Putamen (tissue), 1 donor: ENCODE measurements at places on chromosomes 3 and 15.

- DNase-seq = no peak
These were observed 1.3 kb downstream of the PAQR9 start for GRCh38 chr3:142962175-142962519.

- DNase-seq = no peak
These were observed 154.1 kb downstream of the WNT5A start for GRCh38 chr3:55333046-55333445.

- DNase-seq = no peak
These were observed 159.9 kb upstream of the CMC1 start for GRCh38 chr3:28081533-28081947.

- peak; percentile 64 for DNase-seq
These were observed 662 bp upstream of the GLCE start for GRCh38 chr15:69159805-69160140.

GRCh38 chr3:65035246-65035645 lies 347.4 kb upstream of the ADAMTS9 start:
- no peak for DNase-seq

- peak; percentile 50 for DNase-seq
These were observed 524.8 kb downstream of the TUSC7 start for GRCh38 chr3:117234331-117234730.

DNA sequence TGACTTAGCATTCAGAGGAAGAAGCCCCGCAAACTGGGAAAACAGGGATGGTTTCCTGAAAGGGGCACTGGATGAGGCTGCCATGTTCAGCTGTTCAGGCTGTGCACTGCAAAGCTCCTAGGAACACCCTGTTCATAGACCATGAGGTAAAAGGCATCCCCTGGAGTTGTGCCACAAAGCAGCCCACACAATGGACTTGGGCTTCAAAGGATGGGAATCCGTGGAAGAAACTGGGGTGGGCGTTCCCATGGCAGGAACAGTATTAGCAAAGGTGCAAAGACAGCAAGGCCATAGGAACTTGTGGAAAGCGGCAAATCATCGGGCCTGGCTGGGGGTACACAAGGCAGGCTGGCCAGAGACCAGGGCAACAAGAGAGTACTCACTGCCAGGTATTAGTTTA lies 8.9 kb downstream of the OXTR start:
- no peak for DNase-seq

DNA sequence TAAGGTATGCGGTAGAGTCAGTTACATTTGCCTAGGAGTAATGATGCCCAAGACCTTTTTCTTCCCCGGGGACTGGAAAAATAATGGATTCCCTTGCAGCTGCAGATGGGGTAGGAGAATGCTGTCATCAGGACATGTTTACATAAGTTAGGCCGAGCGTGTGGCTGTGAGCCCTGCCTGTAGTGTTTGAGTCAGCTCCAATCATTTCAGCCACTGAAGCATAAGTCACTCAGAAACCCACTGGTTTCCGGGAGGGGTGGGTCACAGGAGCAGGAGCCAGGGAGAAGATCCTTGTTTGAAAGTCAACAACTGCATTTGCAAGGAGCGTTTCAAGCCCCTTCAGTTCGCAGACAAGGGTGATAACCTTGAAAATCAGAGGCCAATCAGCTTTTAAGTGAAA lies 562.3 kb downstream of the MCTP2 start:
- no peak for DNase-seq

DNA sequence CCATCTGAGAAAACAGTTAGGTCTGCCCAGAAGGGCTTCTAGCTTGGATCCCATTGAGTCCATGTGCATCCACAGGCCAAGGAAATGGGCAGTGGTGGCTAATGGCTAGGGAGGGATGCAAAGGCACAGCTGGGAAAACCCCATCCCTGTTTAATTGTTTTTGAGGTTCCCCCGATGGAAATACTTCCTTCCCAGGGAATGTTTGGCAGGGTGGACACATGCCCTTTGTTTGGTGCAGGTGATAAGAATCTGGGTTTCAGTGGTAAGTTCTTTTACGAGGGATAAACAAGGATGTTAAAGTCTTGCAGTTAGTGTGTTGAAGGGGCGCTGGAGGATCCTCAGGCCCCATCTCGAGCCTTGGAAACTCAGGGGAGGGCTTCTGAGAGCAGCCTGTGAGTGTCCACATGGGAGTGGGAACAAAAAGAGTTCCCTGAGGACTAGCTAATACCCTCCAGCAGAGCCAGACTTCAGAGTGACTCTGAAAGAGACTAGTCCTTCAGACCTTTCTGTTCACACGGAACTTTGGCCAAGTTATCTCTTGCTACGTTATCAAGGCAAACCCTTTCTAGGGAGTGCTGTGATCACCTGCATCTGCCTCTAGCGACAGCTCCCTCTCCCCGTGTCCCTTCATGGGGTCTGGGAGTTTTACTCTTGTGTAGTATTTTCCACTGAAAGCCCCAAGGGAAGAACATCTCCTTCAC lies 17.4 kb downstream of the PTPRG start:
- DNase-seq = no peak

DNA sequence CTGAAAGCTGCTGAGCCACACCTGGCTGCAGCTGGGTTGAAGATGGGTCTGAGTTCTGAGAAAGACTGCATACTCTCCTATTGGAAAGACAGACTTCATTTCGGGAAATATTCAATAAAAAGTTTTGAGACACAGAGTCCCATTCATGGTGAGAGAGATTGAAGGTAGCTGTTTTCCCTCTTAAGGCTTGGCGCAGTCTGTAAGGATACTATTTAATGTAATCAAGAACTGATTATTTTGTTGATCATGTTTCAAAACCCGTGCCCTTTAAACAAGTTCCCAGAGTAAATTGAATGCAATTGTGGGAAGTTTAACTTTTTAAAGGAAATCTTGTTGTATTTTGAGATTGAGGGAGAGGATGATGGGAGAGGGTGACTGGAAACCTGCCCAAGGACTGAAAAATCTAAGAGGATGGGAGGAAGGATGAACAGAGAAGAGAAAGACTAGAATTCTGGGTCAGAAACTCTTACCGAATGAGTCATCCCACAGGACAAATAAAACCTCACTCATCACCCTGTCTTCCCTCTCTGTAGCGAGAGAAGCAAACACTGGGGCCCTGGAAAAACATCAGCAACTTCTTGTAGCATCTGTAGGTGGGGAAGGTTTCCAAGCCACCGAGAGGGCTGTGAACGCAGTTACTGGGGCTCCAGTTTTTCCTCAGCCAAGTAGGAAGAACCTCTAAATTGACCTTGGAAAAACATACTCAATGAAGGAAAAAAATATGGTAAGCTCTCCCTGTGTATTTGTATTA lies 193.2 kb upstream of the TPRG1 start:
- DNase-seq = no peak

- DNase-seq = no peak
These were observed 10.0 kb downstream of the PHC3 start for GRCh38 chr3:170171563-170171962.

GRCh38 chr3:116288485-116288884 lies 156.8 kb downstream of the LSAMP start:
- no peak for DNase-seq

GRCh38 chr3:58223855-58224254 lies 13.1 kb upstream of the DNASE1L3 start:
- peak; percentile 54 for DNase-seq

DNA sequence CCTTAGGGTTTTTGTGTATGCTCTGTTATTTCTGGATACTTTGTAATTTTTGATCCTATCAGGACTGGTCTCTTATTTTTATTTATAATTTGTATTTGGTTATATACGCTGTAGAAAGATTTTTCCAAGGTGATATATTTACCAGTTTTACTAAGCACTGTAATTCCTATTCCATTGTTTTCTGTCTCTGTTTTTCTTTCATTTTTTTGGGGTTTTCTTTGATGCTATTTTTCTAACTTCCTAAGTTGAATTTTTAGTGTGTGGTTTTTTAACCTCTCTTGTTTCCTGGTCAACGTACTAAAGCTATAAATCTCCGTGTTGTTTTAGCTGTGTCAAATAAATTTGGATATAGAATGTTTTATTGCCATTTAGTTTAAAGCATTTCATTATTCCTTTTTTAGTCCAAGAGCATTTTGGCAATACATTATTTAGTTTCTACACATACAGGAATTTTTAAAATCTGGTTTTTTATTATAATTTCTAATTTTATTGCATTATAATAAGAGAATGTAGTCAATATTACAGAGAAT lies 128.1 kb upstream of the THRB start:
- DNase-seq = no peak

- no peak for DNase-seq
These were observed 14.0 kb downstream of the ETV5 start for GRCh38 chr3:186094696-186095425.

DNA sequence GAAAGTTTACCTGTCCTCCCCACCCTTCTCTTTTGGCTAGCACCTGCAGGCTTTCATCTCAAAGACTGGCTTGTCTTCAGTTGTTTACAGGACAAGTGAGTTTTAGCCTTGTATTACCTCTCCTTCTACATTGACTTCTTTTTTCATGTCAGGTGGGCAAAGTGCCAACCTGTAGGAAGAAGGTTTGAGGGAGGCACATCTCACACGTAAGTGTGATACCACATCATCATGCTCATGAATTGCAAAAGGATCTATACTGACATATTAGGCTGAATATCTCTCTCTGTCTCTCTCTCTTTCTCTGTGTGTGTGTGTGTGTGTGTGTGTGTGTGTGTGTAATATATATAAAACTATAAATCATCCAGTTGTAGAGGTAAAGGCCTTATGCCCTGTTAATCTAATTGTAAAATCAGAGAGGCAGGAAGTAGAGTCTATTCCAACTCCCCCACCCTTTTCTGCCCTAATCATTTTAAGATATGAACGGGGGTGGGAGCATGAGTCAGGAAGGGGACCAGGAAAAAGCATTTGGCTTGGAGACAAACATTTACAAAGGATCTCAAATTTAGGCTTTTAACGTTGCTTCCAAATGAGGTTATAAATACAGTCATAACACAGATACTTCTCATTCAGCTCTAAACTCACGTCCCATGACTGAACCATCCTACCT lies 107.0 kb upstream of the PFN2 start:
- no peak for DNase-seq

DNA sequence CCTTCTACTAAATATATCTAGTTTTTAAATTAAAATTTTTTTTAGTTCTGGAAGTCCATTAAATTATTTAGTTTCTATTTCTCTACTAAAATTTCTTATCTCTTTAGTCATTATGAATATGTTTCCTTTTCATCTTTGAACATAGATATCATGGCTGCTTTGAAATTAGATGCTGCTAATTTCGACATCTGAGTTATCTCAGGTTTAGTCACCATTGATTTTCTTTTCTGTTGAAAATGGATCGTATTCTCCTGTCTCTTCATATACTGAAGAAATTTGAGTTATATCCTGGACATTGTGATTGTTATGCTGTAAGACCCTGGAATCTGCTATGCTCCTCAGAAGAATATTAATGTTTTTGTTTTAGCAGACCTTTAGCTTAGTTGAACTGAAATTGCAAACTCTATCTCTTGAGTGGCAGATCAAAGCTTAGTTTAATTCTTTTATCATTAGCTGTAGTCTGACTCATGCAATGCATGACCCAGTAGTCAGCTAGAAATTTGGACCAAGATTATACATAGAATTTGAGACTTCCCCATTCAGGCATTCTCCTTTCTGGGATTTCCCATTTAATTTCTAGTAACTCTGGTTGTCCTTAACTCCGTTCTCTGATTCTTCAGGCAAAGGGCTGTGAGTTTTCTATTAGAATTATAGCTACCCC lies 439.8 kb upstream of the IL12A start:
- no peak for DNase-seq

DNA sequence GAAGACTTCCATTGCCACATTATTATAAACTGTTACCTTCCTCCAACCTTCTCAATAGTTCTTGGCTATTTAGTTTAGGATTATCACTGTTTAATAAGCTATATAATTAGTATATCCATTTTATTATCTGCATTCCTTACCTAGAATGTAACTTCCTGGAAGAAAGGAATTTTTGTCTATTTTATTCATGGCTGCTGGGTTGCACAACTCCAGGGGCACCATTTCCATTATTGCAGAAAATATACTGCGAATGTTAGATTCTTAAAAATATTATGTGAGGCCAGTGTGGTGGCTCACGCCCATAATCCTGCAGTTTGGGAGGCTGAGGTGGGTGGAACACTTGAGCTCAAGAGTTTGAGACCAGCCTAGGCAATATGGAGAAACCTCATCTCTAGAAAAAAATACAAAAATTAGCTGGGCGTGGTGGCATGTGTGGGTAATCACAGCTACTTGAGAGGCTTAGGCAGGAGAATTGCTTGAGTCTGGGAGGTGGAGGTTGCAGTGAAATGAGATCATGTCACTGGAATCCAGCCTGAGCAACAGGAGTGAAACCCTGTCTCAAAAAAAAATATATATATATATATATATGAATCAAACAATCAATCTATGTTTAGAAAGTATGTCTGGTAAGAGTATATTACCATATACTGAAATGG lies 19.9 kb downstream of the CLDN1 start:
- DNase-seq = no peak

DNA sequence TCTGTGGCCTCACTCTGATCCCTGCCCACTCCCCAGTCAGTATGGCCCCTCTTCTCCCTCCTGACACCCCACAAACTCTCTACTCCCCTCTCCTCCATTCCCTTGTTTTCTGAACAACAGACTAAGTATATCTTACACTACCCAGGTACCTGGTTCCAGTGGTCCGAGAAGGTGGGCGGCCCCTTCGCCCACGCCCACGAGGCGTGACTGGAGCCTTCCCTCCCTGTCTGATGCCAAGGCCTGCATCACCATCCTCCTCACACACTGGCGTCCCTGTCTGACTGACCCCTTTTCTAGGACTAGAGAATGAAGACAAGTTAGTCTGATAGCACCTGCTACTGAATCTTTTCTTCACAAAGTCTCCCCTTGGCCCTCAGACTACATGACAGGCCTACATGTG lies 50.0 kb downstream of the TUBGCP4 start:
- DNase-seq = no peak

GRCh38 chr15:82625136-82625535 lies 22.0 kb downstream of the CPEB1 start:
- DNase-seq = no peak

DNA sequence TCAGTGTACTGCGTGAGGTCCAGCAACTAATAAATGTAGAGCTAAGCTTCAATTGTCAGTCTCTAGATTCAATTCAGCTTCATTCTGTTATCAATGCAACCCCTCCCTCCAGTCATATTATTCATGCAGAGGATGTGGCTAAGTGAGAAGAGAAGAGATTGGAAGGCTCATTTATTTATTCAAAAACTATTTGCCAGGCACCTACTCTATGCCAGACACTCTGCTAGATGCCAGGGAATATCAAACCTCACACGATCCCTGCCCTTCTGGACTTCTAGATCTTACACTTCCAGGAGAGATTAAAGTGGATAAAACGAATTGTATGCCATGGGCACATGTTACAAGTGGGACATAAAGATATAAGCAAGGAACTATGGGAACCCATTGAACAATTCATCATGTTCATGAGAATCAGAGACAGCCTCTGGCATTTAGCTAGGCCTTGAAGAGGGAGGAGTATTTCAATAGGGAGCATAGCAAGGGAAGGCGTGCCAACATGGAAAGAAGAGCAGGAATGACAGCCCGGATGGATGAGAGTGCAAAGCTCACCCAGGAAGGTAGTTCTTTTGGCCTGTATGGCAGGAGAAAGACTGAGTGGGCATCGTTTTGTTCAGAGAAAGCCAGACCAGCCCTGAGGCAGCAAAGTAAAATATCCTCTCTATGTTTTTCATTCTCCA lies 75.4 kb downstream of the FGF12 start:
- DNase-seq = no peak

GRCh38 chr3:110314512-110315114 lies 757.0 kb upstream of the NECTIN3 start:
- DNase-seq = peak; percentile 47

- peak; percentile 73 for DNase-seq
These were observed 730 bp downstream of the SPRED1 start for GRCh38 chr15:38253351-38253781.

- DNase-seq = no peak
These were observed 22.8 kb upstream of the ARHGEF26 start for GRCh38 chr3:154098376-154098775.
